ENCODE measurements at places on chromosomes 1 and 21. TPM values are rescaled to one million over a fixed set of nuclear protein-coding genes. Genes with fewer than 3 reads are reported as not detected.

The SYNC gene
- total RNA-seq, result 63.1 TPM

The PCNX2 gene
- total RNA-seq, result 15.0 TPM

The IVL gene
- total RNA-seq, result 0.06 TPM

The TTC13 gene
- 22.6 TPM for total RNA-seq

The AKR7A3 gene
- total RNA-seq, result 0.77 TPM

The NR5A2 gene
- total RNA-seq, result 0.23 TPM

The CIART gene
- total RNA-seq, result not detected

The FAM131C gene
- total RNA-seq, result not detected

The TNFSF4 gene
- total RNA-seq, result 2.7 TPM

The RAB42 gene
- 8.8 TPM for total RNA-seq

The PLPPR5 gene
- total RNA-seq, result not detected

The LCE1E gene
- not detected for total RNA-seq

The TTF2 gene
- total RNA-seq, result 75.6 TPM

The FLG2 gene
- not detected for total RNA-seq

The PADI3 gene
- 0.09 TPM for total RNA-seq

The NUDC gene
- total RNA-seq, result 134 TPM

GRCh38 chr1:166511761-166512160 lies 327.5 kb upstream of the POGK start:
- DNase-seq, result no peak

DNA sequence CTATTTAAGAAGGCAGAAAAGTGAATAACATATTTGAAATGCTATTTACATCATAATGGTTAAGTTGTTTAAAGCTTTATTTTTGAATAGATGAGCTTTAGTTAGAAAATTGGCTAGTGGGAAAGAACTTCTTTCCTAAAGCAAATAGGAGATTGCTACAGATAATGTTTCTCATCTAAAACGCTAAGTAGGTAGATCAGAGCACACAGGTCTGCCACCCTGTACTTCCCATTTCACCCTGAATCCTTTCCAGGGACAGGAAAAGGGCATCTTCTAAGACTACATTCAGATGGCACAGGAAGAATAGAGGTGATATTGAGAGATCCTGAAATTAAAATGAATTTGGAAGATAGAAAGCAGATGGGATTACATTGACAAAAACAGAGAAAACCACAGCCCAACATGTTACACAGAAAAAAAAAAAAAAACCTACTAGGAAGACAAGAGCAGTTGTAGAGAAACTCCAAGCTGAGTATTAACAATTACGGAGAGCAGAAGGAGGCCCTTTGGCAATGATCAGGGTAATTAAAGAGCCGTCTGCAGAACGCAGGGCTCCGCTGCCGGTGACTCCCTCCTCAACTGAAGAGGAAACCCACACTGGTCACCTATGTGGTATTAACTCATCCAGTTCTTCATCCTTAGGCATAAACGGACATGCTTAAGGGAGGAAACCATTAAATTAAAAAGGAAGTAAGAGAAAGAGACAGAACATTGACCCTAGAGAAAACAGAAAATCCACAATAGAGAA lies 53.6 kb upstream of the MAP10 start:
- no peak for DNase-seq

DNA sequence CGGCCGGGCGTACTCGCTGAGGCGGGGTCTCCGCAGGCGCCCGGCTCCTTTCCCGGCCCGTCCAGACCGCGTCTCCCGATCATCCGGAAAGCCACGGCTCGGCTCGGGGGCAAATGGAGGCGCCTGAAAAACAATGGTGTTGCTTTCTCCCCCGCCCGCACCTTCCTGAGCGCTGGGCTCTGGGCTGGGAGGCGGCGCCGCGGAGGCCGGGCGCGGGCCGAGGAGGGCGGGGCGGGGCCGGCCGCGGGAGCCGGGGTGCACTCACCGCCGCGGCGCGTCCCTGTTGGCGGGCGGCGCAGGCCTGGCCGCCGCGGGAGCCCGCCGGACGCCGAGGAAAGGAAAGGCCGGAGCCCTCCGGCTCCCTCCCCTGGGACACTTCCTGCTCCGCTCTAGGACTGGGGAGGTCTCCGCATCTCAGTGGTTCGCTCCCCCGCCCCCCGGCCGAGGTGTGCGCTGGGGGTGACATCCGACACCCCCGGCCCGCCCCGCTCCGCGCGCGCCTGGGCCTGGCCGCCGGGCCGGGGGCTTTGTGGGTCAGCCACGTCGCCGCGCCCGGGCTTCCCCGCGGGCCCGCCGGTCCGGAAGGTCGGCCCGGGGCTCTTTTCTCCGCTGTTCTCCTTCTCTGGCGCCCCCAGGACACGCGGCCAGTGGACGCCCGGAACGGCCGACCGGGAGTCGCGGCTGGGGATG lies at the start of gene ZNF496:
Gene ZNF496 (minus strand): TSS at position 343 of the 690 bp plus-strand sequence. CDS start 2,289 bp downstream, outside the sequence.
- DNase-seq, result peak; percentile 89

- DNase-seq, result no peak
Measured at GRCh38 chr1:109907190-109907774, 3.4 kb upstream of the CSF1 start.

GRCh38 chr1:33899746-33900145 lies 35.9 kb downstream of the HMGB4 start:
- no peak for DNase-seq

GRCh38 chr1:187629075-187629474 lies 800.3 kb downstream of the PLA2G4A start:
- DNase-seq, result no peak

DNA sequence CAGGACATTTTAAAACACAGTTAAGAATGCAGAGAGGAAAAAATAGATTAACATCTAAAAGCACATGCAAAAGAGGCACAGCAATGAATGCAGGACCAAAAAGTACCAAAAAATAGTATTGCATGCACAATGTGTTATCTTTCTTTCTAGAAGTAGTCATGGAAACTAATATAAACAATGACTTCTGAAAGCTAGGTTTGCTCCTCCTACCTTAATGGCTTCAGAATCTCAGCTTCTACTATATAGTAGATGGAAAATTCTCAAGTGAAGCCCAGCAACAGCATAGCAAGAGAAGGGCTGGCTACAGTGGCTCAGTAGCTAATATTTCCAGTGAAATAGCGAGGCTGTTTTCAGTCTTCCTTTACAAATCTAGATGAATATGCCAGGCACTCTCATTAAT lies 125.1 kb downstream of the CRB1 start:
- no peak for DNase-seq

GRCh38 chr1:68758666-68759209 lies 261.9 kb upstream of the DEPDC1 start:
- DNase-seq, result no peak

DNA sequence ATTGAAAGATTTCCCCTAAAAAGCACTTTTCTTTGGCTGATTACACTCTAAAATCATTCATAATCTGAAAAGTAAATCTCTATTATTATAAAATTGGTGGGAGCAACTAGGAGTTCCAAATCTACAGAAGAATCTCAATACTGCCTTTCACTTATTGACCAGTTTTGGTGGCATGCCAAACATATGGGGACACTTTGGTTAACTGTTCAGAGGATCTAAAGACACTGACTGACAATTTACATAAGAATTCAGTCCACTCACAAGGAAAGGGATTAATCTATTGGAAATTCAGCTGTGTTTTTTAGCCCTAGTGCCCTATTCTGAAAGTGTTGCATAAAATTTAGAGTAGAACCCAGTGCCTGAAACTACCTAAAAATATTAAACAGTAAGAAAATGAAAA lies 113.6 kb downstream of the LRRC40 start:
- no peak for DNase-seq

GRCh38 chr1:209875515-209875914 lies 47.7 kb downstream of the UTP25 start:
- DNase-seq, result peak; percentile 83

GRCh38 chr1:165253818-165254254 lies 102.7 kb downstream of the LMX1A start:
- DNase-seq, result no peak

GRCh38 chr1:31326461-31326860 lies 29.6 kb downstream of the ZCCHC17 start:
- no peak for DNase-seq

GRCh38 chr1:201178718-201179117 lies 11.9 kb upstream of the IGFN1 start:
- DNase-seq, result no peak

GRCh38 chr1:15886611-15887167 lies 39.2 kb downstream of the SPEN start:
- no peak for DNase-seq

DNA sequence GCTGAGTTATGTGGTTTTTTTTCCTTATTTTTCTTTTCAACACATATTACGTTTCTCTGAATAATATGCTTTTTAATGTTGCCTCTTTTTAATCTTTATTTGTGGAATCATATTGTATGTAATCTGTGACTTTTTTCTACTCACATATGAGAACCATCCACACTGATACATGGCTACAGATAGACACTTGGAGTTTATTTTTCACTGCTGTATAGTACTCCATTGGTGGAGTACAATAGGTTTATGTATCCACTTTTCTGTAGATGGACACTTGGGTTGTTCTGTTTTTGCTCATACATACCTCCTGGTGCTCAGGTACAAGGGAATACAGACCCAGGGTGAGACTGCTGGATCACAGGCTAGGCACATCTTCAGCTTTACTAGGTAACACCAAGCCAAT lies 71.5 kb upstream of the ERG start:
- no peak for DNase-seq

- DNase-seq, result no peak
Measured at GRCh38 chr1:53968125-53968513, 22.0 kb downstream of the LRRC42 start.

DNA sequence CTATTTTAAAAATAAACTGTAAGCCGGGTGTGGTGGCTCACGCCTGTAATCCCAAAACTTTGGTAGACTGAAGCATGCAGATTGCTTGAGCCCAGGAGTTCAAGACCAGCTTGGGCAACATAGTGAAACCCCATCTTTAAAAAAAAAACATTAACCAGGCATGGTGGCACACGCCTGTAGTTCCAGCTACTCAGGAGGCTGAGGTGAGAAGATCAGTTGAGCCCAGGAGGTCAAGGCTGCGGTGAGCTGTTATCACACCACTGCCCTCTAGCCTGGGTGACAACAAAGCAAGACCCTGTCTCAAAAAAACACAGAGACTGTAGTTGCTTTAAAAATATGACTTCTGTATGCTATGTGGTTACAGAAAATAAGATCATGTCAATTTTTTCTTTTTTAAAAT lies 24.3 kb upstream of the LSS start:
- DNase-seq, result no peak

DNA sequence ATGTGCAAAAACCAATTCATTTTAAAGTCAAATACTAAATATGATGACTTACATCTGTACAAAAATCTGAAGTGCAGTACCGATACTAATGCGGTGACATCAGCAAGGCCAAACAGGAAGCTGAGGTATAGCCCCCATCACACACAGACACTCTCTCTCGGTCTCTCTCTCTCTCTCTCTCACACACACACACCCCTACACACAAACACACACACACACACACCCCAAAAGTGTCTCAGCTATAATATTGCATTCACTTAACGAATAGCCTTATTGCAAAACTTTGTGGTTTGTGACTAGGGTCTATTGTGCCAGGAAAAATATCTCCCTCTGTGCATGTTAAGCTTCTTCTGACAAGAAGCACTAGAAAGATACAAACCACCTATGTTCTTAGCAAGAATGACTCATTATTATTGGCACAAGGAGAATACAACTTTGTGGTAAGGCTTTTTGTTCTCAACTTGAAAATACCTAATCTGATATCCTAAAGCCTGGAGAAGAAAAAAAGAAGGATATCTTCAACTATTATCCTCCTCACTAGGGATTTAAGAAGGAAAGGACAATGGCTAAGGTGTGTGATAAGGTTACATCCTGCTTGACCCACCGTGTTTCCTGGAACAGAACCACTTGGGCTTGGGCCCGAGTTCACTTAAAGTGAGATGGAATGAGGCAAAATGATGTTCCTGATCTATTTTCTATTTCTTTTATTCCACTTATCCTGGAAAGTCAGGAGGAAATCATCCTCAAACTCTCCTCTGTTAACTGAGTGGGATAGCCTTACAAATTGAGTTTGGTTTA lies 107.1 kb downstream of the NIBAN1 start:
- peak; percentile 79 for DNase-seq

DNA sequence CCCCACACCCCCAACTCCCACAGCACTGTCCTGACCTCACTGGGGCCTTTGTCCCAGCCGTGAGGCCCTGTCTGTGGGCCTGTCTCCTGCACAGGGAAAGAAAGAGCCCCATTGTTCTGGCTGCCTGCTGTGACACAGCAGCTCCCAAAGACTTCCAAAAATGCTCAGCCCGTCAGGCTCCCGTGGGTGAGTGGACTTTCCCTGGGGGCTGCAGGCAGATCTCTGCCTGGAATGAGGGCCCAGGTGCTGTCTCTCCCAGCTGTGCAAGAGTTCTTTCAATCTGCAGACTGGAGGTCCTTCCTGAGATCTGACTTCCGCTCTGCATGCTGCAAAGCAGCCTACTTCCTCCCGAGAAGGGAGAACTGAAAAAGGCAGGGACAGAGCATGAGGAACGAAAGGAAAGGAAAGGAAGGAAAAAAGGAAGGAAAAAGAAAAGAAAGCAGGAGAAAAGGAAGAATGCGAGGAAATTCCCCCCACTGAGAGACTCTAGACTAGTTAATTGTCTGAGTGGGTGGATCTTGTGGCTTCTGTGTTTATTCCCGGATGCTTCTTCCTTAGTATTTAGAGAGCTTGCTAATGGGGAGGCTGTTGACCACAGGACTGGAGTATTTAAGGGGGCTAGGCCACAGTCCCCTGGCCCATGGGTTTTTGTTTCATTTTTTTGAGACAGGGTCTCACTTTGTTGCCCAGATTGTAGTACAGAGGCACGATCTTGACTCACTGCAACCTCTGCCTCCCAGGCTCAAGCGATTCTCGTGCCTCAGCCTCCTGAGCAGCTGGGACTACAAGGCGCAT lies 15.0 kb downstream of the NES start:
- DNase-seq, result peak; percentile 36

GRCh38 chr1:209569455-209570207 lies 13.9 kb upstream of the CAMK1G start:
- DNase-seq, result peak; percentile 76

GRCh38 chr1:60141276-60141675 lies 67.7 kb upstream of the C1orf87 start:
- no peak for DNase-seq
